ENCODE measurements at places on chromosomes 7 and 10.

DNA sequence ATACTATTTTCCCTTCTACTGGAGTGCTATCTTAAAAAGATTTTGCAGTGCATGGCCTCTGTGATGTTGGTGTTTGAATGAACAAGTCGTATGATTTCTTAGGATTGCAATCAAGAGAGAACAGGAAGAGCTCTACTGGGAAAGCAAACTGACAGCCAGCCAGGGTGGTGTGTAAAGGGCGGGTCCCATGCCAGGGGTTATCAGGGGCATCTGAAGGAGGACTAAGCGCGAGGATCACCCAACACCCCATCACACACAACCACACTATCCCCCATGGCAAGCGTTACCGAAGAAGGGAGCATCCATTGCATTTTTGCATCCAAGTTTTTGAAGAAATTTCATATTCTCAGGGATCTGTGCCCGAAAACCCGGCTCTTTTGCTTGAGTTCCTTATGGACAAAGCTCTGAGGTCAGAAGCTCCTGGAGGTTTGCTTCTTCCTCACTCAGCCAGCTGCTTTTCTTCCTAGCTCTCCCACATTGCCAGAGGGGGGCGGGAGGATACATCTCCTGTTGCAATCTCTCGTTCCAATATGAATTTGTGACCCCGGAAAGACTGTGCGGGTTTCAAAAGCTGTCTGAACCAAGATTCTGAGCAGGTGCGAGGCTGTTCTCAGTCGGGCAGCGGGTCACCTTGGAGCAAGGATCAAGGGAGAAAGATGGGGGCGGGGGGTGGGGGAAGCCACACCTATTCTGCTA is 5.2 kb downstream of the NEUROD6 start:
- no peak for DNase-seq

GRCh38 chr7:98992076-98992475 is 113.7 kb downstream of the TRRAP start:
- no peak for DNase-seq

DNA sequence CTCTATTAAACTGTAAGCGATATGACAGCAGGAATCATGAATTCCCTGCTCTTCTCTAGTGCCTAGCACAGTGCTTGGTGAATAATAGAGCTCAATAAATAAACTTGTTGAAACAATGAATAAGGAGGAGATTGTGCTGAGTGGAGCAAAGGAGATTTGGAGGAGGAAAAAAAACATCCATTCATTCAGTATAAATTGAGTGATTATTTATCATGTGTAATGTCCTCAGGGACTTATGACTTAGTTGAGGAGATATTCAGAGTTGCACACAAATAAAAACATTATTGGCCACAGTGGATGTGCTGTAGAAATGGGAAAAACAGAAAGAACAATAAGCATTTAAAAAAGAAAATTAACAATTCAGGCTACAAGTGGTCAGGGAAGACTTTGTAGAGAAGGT is 125.7 kb downstream of the FOXP2 start:
- no peak for DNase-seq

GRCh38 chr10:71726580-71727104 is 7.1 kb upstream of the C10orf105 start:
- DNase-seq = no peak

- no peak for DNase-seq
These were observed 125.9 kb downstream of the CFTR start for GRCh38 chr7:117605712-117606111.

DNA sequence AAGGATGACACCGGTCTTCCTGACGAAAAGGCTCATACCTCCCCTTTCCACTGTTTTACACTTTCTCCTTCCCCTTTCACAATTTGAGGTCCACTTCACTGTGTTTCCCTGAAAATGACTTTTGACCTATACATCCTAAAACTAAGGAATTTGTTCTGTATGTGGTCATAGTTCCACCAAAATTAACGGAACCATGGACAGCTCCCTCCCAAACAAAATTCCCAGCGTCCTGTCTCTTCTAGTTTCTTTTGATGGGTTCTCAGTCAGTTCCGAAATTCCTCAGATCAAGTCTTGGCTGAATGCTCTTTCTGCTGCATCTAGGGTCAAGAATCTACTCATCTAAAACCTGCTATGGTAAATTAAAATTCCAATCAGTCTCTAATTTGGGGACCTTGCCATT is 1191.9 kb downstream of the CNTNAP2 start:
- no peak for DNase-seq

DNA sequence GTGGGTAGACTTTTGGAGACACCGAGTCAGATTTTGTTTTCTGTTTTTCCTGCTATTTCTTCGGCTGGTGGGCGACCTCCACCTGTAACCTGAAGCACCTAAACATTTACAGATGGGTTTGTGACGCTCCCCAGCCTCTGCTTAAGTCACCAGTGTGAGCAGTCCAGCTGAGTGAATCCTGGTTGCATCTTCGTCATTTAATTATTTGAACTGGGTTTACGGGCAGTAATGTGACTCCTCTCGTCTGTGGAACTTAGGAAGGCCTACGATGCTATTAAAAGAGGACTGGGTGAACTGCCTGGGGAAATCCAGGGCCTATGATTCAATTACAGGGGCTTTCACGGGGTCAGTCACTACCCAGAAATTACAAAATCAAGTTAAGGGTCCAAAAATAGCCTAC is 52.5 kb downstream of the WNT2 start:
- no peak for DNase-seq

GRCh38 chr7:15764851-15765382 is 78.4 kb upstream of the MEOX2 start:
- no peak for DNase-seq

GRCh38 chr7:11638011-11638774 is 193.8 kb downstream of the THSD7A start:
- DNase-seq = no peak

DNA sequence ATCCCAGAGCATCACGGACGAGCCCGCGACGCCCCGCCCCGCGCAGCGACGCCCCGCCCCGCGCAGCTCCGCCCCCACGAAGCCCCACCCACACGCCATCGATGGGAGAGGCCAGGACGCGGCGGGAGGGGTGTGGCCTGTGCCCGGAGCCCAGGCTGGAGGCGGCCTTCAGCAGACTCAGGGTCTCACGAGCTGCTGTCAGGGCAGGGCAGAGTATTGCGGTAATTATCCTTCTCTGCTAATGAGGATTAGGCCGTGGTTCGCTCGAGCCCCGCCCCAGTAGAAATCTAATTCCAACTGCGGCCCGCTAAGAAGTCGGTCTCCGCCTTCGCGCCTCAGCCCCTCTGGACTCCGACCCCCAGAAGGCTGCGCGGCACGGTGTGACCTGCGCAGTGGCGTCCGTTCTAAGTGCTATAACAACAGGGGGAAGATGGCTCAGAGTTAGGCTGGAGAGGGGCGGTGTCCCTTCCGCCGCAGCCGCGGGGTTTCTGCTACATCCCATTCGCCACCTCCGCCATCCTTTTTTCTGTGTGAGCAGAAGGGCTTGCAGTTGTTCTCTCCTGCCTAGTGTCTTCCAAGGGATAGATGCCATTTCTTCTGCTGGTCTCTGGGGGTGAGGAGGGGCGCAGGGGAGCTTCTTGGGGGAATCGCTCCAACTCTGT is 337 bp upstream of the NT5C3A start:
- peak; percentile 95 for DNase-seq

DNA sequence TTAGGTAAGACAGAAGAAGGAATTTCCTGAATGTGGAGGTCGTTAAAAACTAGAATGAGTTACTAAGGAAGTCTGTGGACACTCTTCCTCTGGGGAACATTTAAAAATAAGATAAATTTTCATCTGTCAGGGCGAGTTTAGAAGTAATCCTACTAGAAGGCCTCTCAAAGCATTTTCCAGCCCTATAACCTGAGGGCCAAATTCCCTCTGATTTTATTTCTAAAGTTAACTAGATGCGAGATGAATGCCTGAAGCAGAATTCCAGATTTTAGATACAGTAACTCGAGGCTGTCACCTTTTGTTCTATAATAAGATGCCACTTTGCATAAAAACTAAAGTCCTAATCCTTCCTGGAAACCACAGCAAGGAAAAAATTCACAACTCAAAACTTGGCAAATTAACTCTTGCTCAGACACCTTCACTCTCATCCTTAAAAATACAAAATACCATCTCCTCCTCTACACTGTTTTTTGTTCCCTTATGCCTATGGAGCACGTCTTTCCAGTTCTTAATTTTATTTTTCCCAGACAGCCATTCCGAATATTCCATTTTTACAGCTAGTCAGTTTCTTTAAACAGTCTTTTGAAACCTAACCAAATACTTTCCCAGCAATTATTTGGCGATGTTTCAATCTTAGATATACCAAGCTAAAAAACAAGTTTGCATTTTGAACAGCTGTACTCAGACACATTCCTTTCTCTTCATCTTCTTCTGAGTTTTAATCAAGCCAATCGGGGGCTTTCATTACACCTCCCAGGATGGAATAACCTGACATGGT is 420.7 kb upstream of the NFE2L3 start:
- peak; percentile 87 for DNase-seq

DNA sequence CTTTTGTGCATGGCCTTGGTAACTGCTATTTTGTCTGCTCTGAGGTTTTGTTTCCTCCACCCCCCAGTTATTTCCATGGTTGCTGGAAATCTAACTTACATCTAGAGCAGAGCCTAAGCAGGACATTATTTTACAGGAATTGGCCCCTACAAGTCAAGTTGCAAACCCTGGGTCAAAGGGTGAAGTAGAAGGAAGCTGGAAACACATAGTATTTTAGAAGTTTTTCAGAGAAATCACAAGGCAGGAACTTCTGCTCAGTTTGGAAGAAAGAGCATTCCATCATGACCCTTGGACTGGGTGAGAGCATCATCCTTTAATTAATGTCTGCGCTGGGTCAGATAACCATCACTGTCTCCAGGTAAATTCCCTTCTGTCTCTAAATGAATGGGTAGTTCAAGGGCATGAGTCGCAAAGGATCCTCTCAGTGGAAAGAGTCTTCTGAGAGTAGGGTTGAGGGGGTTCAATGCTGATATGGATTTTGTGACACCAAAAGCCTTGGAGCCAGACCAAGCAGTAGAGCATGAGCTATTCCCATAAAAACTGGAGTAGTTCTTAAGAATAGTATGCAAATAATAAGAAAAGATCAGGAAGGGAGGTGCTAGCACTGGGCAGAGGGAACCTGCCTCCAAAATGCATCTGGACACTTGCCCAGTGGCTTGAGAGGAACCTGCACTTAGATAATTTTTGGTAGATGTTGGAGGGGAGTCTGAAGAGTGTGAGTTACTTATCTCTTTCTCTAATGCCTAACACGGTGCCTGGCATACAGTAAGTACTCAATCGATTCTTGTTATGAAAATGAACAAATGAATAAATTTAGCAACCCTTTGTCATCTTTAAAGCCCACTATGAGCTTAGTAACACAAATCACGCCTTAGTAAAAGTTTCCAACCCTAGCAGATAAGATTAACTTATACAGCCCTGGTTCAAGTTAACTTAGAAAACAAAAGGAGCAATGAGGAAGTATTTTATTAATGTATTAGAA is 160.6 kb upstream of the ADO start:
- DNase-seq = no peak

DNA sequence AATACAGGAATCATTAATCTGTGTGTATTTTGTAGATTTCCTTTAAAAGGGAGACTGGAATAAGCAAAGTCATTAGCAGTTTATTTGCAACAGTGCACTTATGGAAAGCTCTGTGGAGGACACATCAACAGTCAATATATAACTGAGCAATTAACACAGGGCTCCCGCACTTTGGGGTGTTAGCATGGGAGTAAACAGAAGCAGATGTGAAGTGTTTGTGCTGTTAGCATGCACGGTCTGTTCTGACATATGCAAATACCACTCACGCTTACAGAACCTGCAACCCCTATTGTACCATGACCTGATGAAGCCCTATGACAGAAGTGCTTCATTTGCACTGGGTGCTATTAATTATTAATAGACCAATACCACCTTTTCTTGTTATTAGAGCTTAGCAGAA is 118.9 kb downstream of the PPP1R3A start:
- no peak for DNase-seq

- no peak for DNase-seq
These were observed 26.0 kb upstream of the CHST3 start for GRCh38 chr10:71938211-71938610.

- peak; percentile 68 for DNase-seq
These were observed 3.0 kb upstream of the SKIDA1 start for GRCh38 chr10:21528236-21529031.

GRCh38 chr7:77458786-77459185 is 42.6 kb upstream of the GSAP start:
- no peak for DNase-seq

DNA sequence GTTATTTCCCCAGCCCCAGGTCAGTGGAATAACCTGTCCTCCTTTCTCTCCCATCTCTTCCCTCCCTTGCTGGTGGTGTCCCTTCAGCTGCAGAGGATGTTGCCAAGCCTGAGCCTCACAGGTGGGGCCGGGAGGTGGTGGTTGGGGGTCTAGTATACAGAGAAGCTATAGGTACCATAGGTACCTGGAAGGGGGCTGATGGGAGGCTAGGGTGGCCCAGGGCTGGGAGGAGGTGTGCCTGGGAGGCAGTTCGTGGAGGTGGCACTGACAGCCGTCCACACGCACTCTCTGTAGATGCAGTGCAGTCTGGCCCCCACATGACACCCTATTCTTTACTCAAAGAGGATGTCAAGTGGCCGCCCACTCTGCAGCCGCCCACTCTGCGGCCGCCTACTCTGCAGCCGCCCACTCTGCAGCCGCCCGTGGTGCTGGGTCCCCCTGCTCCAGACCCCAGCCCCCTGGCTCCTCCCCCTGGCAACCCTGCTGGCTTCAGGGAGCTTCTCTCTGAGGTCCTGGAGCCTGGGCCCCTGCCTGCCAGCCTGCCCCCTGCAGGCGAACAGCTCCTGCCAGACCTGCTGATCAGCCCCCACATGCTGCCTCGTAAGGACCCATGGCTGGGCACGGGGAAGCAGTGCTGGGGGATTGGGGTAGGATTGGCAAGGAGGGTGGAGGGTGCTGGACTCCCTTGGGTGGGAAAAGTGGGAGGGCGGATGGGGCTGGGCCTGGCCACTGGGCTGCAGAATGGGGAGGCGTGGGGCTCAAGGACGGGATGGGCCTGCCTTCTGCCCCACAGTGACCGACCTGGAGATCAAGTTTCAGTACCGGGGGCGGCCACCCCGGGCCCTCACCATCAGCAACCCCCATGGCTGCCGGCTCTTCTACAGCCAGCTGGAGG is 9.5 kb downstream of the IRF5 start:
- DNase-seq = no peak

DNA sequence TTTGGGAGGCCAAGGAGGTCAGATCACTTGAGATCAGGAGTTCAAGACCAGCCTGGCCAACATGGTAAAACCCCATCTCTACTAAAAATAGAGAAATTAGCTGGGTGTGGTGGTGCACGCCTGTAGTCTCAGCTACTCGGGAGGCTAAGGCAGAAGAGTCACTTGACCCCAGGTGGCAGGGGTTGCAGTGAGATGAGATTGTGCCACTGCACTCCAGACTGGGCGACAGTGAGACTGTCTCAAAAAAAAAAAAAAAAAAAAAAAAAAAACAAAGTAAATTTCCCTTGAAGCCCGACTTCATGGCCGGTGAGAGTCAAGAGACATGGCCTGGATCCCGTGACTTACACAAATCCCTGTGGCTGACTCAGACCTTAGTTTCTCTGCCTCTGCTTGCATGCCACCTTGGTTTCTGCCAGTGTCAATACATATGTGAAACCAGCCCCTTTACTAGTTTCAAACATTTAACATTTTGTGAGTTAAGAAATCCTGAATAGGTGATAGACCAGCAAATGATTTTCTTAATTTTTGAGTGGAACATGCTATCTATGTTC is 62.8 kb downstream of the ZEB1 start:
- DNase-seq = no peak

Data from cerebellar cortex (tissue), 1 donor.